Naive thymus-derived CD4-positive, alpha-beta T cell (primary cell): ENCODE measurements at places on chromosomes 2 and 18.
A peak's percentile ranks its signal among the peaks of the same experiment; 100 is the strongest.

GRCh38 chr2:211598238-211598637, 940.4 kb downstream of the ERBB4 start:
- DNase-seq = no peak

- no peak for DNase-seq
Measured at GRCh38 chr2:71692621-71693277, 239.4 kb downstream of the DYSF start.

GRCh38 chr2:40002339-40002738, 223.3 kb upstream of the THUMPD2 start:
- DNase-seq = no peak

- DNase-seq = no peak
Measured at GRCh38 chr2:191311627-191312026, 66.4 kb downstream of the MYO1B start.

DNA sequence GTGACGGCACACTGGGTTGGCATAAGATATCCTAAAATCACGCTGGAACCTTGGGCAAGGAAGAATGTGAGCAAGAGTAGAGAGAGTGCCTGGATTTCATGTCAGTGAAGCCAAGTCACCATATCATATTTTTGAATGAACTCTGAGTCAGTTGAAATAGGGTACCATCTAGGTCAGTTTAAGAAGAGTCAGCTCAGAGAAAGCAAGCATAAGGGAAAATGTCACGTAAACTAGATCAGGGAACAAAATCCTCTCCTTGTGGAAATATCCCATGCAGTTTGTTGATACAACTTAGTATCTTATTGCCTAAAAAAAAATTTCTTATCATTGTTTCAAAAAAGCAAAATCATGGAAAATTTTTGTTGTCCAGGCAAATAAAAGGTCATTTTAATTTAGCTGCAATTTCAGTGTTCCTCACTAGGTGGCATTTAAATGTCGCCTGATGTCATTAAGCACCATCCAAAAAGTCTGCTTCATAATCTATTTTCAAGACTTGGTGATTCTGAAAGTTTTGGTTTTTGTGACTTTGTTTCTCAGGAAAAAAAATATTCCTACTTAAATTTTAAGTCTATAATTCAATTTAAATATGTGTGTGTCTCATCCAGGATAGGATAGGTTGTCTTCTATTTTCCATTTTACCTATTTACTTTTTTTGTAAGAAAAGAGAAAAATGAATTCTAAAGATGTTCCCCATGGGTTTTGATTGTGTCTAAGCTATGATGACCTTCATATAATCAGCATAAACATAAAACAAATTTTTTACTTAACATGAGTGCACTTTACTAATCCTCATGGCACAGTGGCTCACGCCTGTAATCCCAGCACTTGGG, 19.6 kb downstream of the RSAD2 start:
- peak; percentile 54 for DNase-seq

DNA sequence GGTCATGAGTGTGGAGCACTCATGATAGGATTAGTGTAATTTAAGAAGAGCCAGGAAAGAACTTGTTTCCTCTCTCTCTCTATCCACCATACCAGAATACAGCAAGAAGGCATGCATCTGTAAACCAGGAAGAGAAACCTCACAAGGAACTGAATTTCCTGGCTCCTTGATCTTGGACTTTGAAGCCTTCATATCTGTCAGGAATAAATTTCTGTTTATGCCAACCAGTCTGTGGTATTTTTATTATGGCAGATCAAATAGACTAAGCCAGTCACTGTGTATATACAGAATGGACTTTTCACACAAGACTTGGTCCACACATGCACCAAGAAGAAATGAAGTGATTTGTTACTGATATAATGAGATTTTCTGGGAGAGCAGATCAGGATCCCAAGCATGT, 930.1 kb upstream of the TMEFF2 start:
- no peak for DNase-seq

GRCh38 chr2:10863837-10864236, 47.9 kb upstream of the KCNF1 start:
- no peak for DNase-seq

DNA sequence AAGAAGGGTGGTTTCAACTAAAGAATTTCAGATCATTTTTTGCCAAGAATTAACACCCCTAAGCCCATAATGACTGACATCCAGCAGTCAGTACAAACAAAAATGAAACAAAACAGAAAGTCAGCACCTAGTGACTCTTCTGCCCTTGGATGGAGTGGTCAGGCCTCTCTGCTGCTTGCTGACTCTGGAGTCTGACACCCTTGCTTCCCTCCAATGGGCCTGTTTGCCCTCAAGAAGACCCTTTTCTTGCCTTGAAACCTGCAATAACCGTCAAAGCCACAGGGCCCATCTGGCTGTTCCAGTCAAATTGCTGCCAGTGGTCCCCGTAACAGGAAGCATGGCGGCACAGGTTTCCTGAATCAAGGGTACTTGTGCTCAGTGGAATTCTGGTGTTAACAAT, 27.2 kb upstream of the CYTIP start:
- DNase-seq = no peak

GRCh38 chr2:146632707-146633106, 1212.1 kb upstream of the ACVR2A start:
- no peak for DNase-seq

DNA sequence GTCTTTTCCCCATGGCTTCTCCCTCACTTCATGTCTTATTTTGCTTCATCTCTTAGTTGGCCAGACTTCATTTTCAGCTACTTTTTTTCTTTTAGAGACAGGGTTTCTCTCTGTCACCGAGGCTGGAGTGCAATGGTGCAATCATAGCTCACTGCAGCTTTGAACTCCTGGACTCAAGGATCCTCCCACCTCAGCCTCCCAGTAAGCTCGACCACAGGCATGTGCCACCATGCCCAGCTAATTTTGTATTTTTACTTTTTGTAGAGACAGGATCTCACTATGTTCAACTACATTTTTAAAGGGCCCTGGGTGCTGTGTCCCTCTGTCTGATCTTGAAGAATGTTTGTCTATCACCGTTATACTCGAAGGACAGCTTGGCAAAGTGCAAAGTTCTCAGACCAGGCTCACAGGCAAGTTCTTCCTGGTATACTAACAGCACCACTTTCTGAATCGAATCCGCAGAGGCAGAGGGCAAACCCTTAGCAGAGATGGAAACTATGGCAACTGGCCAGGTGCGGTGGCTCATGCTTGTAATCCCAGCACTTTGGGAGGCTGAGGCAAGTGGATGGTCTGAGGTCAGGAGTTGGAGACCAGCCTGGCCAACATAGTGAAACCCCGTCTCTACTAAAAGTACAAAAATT, 60.9 kb downstream of the SOWAHC start:
- no peak for DNase-seq

GRCh38 chr2:121140734-121141133, 144.3 kb downstream of the TFCP2L1 start:
- DNase-seq = no peak

DNA sequence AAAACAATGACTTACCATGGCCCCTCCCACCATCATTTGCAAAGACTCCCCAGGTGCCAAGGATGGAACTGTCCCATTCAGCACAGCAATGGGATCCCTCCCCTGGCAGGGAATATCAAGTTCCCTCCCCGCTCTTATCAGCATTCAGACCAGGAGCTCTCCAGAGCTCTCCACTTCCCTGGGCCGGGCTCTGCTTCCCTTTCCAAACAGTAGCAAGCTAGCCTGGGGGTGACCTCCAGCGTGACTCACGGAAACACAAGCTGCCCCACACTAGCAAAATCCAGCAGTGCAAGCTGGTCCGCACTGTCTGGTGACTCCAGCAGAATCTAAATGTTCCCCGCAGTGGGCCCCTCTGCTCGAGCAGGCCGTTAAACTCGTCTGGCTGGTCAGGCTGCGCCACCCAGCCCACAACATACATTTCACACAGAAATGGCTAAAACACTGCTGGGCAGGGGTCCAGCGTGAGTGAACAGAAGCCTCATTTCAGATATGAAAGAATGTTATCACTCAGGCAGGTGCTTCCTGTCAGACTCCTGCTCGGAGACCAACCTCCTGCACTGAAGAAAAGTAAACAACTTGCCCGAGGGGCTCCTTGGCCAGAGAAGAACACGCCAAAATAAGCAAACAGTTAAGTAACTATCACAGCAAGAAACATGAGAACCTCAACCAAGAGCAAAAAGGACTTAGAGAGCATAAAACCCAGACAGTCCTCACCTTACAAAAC, 33.9 kb downstream of the STAT1 start:
- DNase-seq = no peak

DNA sequence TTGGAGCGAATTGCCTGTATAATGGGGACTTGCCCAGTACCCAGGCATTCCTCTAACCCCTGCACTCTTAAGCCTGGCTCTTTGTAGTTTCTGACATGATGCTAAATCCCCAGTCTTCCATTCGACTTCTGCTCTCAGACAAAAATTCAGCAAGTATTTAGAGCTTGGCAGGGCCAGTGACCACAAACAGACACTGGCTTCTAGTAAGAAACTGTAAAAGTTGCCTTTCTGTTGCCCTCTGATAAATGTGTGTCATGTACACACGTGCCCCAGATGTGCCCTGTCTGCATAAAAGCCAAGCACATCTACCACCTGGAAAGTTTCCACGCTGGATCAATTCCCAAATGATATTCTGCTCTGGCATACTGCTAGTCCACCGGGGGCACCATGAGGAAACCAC, 18.0 kb downstream of the PAX3 start:
- no peak for DNase-seq

DNA sequence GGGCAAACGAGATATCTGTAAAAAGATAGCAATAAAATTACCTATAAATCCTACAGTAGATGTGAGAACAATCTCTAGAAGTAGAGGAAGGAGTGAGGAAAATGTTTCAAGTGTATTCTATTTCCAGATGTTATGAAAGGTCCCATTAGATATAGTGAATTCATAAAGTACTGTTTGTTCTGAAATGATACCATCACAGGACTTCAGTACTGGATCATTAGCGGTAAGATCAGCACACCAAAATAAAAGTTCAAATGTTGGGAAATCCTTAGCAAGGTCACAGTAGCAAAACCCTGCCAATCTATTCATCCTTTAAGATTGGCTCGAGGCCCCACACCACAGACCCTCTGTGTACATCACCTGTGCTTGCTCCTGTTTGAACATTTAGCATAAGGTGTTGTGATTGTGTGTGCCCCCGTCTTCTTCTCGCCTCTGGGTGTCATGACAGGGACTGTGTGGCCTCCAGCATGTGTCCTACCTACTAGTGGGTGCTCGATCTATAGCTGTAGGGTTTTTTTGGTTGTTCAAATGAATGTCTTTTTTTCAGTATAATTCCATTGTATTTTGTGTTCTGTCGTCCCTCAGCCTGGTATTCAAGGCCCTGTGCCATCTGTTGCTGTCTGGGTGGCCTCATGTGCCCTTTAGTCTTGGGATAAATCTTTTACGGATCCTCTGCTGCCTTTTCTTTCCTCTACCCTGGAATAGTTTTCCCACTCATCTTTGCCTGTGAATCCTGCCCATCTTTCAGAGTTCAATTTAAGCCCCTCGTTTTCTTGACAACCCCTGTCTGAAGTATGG, 9.1 kb downstream of the MFSD6 start:
- DNase-seq = no peak

DNA sequence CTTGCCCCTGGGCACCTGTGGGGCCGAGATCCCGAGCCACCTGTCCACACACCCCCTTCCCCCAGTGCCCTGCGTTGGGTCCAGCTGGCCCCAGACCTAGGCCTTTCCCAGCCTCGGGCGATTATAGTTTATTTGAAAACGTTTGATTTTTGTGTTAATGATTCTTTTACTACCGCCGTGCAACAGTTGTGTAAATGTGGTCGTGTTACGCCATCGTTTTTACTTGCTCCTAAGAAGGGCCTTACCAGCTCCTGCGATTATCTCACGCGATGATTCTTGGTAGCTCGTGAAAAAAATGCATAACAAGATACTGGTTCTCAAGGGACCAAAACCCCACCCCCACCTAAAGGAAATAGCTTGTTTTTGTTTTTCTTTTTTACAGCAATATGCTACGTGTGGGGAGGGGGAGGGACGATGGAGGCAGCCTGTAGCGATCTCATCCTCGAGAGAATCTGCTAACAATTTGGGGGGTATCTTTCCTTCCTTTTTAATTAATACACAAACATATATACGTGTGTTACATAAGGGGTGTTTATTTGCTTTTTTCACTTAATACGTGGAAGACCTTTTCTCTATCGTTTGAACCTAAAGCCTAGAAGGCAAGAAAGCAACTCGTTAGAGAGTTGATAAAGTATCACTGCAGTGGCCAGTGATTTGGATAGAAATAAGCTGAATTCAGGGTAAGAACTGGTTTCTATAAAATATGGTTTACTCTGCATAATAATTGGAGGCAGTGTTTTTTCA, 1.0 kb downstream of the ZDBF2 start:
- DNase-seq = no peak

DNA sequence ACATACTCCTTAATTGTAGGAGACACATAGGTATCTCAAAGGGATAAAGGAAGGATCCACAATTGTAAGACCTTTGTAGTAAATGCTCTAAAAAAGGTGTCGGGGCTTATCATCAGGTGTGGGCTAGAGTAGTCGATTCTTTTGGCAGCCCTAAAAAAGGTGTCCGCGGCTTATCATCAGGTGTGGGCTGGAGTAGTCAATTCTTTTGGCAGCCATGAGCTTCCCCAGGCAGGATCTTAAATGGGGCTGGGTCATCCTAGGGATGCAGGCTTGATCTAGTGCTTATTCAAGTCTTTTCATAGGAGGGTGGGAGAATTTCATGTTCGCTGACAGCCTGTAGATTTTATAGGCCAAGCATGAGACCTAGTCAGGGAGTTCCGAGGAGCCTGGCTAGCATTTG, 406.4 kb upstream of the VWC2L start:
- DNase-seq = no peak

GRCh38 chr2:63440612-63441011, 147.7 kb downstream of the WDPCP start:
- no peak for DNase-seq

DNA sequence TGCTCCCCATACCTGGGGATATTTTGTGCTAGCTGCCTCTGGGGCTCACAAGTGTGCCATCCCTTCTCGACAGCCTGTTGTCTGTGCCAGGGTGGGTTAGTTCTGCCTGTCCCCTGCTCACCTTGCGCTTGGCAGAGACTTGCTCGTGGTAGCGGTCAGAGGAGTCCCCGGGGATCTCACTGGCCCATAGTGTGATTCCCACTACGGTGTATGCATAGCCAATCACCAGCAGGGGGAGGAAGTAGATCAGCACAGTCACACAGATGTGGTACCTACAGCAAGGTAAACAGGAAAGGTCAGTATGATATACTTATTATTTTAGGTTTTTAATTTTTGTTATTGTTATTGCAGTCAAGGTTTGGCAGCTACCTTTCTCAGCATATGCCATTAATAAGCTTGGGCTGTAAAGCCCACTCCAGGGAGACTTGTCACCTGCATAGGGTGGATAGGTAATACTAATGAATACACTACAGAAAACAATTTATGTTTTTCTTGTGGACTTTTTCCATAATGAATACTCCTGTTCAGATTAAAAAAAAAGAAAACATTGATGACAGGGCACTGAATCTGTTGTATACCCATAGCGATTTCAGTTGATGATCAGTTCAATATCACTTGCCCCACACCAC, 95.2 kb downstream of the POLE4 start:
- DNase-seq = no peak

DNA sequence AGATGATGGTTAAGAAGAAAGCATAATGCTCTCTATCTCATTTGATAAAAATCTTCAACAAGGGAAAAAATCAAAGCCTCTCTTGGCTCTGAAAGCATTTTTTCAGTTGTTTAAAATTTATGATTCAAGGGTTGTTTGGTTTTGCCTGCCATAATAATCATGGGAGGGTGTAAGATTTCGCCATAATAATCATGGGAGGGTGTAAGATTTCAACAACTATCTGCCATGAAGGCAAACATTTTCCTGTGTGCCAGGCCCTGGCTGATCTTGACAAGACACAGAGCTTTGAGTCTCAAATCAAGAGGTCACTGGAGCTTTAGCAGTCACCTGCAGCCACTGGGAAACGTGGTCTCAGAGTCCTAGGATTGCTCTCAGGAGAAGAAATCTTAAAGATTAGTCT, 175.1 kb upstream of the PIEZO2 start:
- DNase-seq = no peak
